ENCODE measurements at places on chromosomes 1 and 21. TPM values are rescaled to one million over a fixed set of nuclear protein-coding genes. Genes with fewer than 3 reads are reported as not detected.

DNA sequence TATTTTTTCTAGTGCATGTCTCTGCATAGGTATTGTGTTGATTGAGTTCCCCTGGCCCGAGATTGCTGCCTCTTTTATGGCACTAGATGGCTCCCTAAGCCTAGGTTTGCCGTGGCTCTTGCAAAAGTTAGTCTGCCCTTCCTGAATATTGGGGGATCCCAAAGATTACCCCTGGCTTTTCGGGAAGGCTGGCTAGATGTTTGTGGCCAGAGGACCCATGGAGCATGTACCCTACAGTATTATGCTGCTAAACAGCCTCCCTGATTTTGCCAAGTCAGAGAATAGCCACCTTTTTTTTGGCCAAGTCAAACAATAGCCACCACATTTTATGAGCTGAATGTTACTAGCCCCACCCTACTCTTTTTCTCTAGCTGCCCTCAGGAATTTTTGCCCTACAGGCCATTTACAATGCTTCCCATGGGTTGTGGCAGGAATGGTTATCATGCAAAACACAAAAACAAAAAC lies 343.2 kb downstream of the OLFM3 start:
- no peak for DNase-seq

Gene RNF186
- not detected for total RNA-seq

GRCh38 chr1:208772891-208773290 lies 528.7 kb upstream of the PLXNA2 start:
- DNase-seq, result no peak

Gene ZMYND12
- 0.12 TPM for total RNA-seq

Gene BSND
- total RNA-seq, result not detected

GRCh38 chr1:19239876-19240275 lies 11.4 kb downstream of the EMC1 start:
- DNase-seq, result no peak

- DNase-seq, result no peak
These were observed 48.8 kb upstream of the CAMK1G start for GRCh38 chr1:209534496-209535250.

- DNase-seq, result no peak
These were observed 24.0 kb upstream of the BTG3 start for GRCh38 chr21:17636711-17637110.

Gene OR2AK2
- not detected for total RNA-seq

DNA sequence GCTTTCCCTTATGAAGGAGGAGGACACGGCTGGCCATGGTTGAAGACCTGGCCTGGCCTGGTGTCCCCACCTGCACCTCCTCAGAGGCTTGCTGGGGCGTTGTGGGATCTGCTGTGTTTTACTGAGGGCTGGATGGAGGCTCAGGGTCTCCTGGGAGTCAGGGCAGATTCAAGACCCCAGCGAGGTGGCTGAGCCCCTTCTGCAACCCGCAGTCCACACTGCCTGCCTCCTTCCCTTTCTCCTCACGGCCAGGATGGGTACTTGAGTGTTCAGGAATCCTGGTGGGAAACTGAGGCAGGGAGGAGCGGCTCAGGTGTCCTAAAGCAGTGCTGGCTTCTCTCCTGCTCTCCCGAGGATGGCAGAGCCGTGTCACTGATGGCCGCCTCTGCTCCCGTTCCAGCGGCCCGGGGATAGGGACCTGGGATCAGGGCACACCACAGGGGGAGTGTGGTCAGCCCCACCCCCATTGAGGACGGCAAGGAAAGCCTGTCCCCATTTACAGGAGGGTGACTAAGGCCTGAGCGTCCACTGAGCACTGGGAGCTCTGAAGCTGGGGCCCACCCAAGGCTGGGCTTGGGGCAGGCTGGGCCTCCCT lies 47.5 kb downstream of the TRPM2 start:
- no peak for DNase-seq

GRCh38 chr21:19590044-19590443 lies 1186.5 kb upstream of the TMPRSS15 start:
- DNase-seq, result no peak

Gene MROH9
- total RNA-seq, result not detected

Gene LDLRAP1
- total RNA-seq, result 6.1 TPM

DNA sequence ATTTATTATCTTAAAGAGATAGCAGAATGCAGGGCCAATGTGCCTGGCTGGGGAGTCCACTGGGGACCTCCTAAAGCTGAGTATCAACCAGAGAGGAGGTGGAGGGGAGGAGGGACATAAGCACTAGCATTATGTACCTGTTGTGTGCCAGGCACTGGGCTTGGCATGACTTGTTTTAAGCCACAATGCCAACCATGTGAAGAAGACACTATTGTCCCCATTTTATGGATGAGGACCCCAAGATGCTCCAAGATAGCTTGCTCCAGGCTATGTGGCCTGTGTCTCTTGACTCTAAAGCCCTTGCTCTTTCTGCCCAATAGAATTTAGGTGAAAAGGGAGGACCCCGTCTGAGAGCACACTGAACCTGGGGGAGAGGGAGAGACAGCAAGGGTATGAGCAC lies 111.3 kb downstream of the GLIS1 start:
- no peak for DNase-seq

Gene PTGER3
- total RNA-seq, result 0.62 TPM

DNA sequence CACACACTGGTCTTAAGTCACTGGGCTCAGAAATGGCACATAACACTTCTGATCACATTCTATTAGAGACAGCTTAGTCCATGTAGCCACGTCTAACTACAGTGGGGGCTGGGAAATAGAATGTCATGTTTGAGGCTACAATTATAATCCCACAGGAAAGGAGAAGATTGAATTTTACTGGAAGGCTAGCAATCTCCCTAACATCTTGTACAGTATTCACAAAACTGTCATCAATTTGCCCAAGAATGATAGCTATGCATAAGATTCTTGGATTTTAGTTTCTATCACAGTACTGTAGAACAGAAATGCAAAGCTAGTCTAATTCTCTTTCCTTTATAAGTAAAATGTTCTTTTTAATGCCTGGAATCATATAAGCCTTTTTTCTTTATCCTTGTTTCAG lies 12.7 kb upstream of the ZMYM6 start:
- no peak for DNase-seq

DNA sequence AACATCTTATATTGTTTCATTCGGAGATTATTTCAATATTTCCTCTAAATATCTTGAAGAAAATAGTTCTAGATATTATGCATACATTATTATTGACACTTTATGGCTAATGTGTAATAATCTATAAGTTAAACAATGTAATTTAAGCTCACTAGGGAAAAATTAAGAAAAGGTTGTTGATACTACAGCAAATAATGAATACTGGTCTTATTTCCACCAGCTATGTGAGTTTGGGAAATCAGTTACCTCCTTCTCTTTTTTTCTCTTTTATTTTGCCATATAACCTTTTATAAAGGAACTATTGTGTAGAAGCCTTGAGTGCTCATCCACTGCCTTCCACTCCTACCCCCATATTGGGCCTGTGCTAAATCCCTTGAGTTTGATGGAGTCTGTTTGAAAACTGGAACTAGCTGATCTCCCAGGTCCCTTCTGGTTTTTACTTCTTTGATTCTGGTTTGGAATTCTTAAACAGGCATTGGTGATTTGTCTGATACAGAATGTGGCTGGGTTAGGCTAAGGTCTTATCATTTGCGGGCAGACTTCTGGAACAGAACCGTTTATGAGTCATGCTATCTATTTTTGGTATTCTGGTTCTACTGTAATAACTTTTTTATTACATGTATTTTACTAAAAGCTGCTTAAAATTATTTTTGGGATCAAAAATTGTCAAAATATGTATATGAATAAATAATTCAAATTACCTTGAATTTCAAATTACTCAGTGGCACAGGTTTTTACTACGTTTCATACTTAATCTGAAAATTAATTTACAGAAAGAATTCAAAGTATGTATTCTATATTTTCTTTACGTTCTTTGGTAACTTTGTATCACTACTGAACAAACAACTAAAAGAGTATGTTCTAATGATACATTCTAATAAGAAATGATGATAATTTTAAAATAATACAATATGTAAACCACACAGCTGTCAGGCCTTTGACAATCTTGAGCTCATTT lies 5.0 kb upstream of the CDC14A start:
- no peak for DNase-seq

Gene C1orf74
- 3.2 TPM for total RNA-seq

GRCh38 chr1:204870160-204870912 lies at the start of gene NFASC:
TSS of gene NFASC (plus strand) at chr1:204870862. CDS start at chr1:204944316, 73,454 bp downstream.
- DNase-seq, result no peak

GRCh38 chr1:31007462-31007991 lies 58.0 kb downstream of the PUM1 start:
- DNase-seq, result no peak

DNA sequence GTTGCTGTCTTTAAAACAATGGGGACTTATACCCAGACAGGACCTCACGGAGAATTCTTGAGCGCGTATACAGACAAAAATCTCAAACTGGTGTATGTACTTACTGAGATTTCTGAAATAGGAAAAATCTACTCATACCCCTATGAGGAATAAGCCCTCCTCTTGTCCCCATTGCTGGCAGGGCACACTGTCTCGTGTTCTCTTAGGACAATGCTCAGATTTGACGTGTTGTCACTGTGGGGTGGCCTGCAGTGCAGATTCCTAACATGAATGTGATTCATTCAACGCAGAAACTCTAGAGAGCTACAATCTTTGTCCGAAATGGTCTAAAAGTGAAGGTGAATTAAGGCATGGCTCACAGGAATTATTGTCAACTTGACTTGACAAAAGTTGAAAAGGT lies 31.1 kb upstream of the PDE9A start:
- DNase-seq, result no peak

Gene KRTAP12-2
- total RNA-seq, result not detected

Gene GUCA2A
- not detected for total RNA-seq

Gene CYP4Z1
- not detected for total RNA-seq

GRCh38 chr1:65467536-65467935 lies 47.1 kb downstream of the LEPR start:
- no peak for DNase-seq

Gene DAB1
- not detected for total RNA-seq

GRCh38 chr1:100941098-100941527 lies 45.2 kb downstream of the SLC30A7 start:
- DNase-seq, result peak; percentile 71

- peak; percentile 57 for DNase-seq
These were observed 7.4 kb downstream of the GJA4 start for GRCh38 chr1:34800214-34800613.

DNA sequence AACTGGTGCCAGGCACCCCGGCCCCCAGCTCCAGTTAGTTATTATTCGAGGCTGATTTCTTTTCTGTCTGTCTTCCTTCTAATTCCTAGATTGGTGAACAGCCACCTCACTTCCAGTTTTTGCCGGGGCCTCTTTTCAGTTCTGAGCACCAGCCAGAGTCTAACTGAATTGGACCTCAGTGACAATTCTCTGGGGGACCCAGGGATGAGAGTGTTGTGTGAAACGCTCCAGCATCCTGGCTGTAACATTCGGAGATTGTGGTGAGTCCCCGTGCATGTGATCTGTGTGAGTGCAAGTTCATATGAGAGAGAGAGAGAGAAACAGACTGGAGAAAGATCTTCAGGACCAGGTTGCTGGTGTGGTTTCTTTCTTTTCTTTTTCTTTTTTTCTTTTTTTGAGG lies 13.5 kb downstream of the NLRP3 start:
- no peak for DNase-seq
